ENCODE measurements at places on chromosomes 12 and 14.

DNA sequence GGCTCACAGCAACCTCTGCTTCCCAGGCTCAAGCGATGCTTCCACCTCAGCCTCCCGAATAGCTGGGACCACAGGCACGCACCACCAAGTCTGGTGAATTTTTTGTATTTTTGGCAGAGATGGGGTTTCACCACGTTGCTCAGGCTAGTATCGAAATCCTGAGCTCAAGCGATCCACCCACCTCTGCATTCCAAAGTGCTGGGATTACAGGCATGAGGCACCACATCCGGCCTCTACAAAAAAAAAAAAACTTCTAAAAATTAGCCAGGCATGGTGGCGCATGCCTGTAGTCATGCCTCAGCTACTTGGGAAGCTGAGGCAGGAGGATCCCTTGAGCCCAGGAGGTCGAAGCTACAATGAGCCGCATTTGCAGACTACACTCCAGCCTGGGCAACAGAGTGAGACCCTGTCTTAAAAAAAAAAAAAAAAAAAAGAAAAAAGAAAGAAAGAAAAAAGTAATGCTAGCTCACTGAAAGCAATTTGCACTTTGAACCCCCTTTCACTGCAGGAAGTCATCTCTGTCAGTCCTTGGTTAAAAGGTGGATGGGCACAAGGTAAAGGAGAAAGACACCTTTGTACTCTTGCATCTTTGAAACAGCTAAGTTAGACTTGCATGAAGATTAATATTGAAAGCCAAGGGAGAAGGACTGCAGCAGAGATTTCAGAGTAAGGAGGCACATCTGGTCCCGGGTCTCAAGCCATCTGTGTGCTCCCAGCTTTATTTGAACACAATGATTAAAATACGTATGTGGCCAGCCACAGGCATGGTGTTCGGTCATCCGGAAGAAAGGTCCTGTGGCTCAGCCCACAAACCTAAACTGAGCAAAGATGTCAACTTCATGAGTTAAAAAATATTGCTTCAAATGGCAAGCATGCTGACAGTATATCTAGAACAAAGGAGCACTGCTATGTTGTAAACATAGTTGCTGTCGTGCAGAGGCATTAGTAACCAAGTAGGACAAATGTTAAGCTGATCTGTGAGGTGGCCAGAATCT, 103.8 kb upstream of the HMGA2 start:
- DNase-seq = peak; percentile 62

- peak; percentile 37 for DNase-seq
Measured at GRCh38 chr12:114888448-114888847, 204.5 kb upstream of the TBX3 start.

DNA sequence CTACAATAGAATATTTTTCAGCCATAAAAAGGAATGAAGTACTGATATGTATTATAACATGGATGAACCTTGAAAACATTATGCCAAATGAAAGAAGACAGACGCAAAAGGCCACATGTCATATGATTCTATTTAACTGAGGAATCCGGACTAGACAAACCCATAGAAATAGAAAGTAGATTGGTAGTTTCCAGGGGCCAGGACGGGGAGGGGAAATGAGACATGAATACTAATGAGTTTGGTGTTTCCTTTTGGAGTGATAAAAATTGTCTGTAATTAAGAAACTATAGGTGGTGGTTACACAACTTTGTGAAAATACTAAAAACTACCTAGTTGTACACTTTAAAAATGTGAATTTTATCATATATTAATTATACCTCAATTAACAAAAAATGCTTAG, 247.6 kb downstream of the BCAT1 start:
- no peak for DNase-seq

- DNase-seq = no peak
Measured at GRCh38 chr12:59636945-59637691, 41.3 kb downstream of the SLC16A7 start.

DNA sequence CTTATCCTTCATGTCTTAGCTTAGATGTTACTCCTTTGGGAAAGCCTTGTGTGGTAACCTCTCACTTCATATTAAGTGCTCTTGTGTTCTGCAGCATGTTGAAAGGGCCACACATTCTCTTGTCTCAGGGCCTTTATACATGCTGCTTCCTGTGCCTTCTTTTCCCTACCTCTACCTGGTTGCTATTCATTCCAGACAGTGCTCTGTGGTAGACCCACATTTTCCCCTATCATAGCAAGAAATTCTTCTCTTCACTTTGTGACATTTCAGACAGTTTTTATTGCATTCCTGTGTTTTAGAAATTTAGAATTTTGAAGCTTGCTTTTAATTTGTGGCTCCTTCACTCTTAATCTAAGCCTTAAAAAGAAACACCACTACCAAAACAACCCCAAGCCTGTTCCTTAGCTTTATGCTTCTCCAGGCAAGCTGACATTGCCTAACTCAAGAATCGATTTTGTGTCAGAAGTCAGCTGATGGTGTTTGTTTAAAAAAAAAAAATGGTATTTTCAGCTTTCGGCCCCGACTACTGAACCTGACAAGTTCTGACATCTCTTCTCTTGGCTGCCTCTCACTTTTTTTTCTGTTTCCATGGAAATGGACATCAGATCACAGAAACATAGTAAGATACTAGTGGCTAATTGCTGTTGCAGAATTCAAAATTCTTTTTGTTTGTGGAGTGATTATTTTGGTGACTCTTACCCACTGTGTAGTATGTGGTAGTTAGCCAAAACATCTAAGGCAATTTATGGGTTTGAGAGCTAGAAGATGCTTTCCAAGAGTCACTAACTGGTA, 156.3 kb downstream of the NUBPL start:
- DNase-seq = no peak

- no peak for DNase-seq
Measured at GRCh38 chr12:92248977-92249376, 103.3 kb upstream of the BTG1 start.

DNA sequence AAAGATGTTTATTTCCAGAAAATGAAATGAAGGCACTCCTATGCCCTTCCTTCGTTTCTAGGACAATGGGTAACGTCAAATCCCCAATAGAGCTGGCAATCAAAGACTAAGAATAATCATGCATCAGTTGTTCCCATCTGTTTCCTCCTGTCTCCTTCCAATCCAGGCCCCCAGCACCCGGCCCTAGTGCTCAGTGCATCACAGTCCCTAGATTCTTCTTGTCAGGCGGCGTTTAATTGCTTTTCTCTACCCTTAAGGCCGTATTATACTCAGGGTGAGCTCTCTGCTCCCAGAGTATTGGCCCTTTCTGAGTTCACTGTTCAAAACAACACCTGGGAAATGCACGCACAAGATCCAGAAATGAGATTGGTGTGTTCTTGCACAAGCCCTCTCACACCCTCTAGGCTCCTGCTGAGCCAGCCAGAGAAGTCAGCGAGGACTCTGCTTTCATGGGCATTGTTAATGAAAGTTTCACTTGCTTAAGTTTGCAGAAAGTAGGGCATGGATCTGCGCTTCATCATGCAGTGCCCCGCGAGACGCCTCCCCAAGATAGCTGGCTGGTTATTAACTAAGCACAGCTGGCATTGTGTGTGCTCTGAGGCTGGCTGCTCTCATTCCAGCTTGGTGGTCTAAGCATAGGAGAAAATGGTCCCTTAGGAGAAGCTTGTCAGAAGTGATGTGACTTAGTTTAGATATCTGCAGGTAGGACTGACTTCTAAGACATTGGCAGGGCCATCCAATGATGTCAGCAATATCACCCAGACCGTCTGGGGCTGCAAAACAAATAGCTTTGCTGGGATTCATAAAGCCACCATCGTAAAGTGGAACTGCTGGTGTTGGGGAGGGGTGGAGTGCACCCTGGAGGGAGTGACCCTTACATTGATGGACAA, 28.7 kb downstream of the CRACR2A start:
- no peak for DNase-seq

- no peak for DNase-seq
Measured at GRCh38 chr12:22656376-22656775, 31.4 kb downstream of the ETNK1 start.

DNA sequence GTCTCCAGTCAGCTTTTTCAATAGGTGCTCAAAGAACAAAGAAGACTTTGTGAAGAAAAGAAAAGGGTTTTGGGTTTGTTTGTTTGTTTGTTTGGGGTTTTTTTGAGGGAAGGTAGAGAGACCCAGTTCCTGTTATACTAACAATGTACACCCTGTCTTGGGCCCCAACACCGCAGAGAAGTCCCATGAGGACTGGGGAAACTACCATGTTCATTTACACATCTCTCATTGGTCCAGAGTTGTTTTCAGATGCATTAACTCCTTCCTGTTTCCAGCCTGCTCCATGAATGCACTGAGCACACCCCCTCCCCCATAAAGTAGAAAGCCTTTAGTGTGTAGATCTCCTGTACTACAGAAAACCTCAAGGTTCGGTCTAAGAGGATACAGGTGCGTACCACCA, 51.1 kb upstream of the SLC8A3 start:
- no peak for DNase-seq

DNA sequence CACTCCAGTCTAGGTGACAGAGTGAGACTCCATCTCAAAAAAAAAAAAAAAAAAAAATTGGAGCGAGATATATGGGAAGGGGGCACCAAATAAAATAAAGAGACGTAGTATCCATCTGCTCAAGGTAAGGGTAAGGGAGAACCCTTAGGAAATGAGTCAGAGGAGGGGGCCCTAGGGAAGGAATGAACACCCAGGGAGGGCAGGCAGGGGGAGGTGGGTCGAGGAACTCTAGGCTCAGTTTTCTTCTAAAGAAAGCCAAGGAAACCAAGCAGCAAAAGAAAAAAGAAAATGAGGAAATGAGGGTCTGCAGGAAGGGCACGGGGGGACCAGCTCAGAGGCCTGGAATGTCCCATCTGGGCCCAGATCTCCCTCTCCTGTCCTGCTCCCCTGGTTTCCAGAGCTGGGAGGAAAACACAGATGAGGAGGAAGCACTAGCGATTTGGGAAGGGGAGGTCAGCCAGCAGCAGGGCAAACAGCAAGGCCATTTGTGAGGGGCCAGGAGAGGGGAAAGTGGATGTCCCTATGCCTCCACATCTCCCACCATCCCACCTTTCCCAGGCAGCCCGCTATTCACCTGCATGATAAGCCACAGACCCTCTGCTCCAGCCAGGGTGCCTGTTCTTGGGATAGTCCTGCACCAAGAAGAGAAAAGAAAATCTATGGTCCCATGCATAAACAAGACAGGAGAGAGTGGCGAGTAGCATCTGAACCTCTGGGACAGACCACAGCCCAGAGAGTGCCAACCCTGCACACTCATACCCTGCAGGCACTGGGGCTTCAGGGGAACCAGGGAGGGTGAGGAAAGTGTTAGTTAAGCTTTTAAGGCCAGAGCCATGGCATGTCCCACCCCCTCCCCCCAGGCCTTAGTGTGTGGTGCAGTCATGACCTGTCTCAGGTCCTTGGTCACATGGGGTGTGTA, 11.9 kb downstream of the SPRYD3 start:
- DNase-seq = no peak

DNA sequence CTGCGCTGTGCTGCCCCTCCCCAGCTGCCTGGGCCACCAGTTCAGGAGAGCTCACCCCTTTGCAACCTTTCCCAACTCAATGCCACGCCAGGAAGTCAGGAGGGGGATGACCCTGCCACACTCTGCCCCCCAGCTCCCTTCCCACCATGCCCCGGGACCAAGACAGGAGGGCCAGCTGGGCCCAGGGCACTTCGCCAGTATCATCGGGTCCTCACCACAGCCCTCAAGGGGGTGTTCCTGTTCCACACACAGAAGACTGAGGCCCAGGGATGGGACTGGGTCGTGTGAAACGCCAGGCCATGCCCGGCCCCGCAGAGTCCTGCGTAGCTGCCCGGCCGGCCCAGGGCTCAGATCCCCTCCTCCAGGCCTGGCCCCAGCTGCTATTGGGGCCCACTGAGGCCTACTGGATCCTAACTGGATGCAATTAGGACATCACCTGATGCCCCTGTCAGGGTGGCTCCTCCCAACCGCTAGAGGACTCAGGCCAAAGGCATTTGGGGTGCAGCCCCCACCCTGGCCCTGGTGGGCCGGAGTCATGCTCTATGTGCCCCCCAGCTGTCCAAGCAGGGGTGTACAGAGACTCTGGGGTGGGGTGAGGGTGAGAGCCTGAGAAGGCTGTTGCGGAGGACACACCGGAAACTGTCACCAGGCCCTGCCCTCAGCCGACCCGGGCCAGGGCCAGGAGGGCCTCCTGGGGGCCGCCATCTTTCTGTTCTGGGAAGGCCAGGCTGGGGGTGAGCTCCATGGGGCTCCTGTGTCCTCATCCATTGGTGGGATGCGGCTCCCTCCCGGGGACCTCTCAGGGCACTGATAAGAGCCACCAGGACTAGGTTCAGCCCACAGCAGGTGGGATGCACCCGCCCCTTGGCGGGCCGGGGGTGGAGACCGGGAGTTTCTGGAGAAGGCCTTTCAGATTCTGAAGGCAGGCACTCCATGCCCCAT, 29.3 kb upstream of the ANKRD9 start:
- no peak for DNase-seq

DNA sequence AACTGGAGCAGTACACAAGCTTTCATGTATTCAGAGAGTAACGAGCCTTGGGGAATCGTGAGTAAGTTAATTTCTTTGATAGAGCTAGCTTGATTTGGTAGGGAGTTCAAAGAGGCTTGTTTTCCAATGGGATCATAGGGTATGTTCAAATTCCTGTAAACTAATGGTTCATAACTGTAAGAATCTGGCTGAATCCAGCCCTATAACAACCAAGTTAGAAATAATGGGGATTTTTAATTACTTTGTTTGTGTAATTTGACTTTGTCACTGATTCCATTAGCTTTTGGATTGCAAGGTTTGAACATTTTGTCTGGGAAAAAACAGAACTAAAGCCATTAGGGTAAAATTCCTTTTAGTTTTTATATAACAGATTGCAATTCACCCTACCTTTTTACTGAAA, 94.0 kb downstream of the WNK1 start:
- DNase-seq = no peak

DNA sequence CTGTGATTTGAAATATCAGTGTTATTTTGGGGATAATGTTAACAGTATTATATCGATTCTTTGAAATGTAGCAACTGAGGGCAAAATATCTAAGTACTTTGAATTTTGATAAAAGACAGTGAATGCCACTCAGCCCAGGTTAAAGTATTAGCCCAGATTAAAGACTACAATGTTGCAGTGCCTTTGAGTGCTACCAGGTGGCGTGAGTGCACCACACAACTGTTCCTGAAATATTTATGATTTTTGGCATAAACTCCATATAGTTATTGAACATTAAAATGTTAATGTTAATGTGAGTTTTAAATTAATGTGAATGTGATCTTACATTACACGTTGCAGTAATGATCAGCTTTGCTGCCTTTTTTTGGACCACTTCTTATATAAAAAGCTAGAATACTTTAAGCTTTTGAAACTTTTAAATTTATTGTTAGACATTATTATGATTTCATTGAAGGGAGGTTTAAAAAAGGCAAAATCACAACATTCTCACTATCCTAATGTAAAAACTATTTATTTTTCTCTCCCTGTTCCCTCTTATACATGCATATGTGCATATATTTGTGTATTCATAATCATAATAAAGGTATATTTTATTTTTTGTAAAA, 22.5 kb downstream of the MRPS35 start:
- DNase-seq = peak; percentile 6

DNA sequence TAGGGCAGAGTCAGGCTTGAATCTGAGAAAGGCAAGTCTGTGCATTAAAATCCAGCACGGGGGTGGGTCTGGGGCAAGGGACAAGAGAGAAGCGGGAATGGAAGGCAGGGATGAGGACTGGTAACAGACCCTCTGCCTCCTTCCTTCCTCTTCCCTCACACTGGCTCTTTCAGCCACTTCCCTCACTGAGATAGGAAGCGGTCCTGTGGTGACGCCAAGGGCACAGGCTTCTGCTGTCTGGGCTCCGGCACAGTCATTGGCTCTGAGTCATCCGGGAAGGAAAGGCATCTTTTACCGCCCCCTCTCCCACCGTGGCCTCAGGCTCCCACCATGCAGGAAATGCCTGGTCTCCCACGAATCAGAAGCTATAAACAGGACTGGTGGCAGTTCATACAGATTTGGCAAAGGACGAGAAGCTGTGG, 70.2 kb downstream of the ETV6 start:
- peak; percentile 89 for DNase-seq

GRCh38 chr12:5914387-5915149, 30.5 kb downstream of the ANO2 start:
- DNase-seq = no peak
